EL (cell line): ENCODE measurements at places on chromosomes 6 and 20.

GRCh38 chr20:44159711-44160110, 27.3 kb downstream of the JPH2 start:
- DNase-seq = no peak

DNA sequence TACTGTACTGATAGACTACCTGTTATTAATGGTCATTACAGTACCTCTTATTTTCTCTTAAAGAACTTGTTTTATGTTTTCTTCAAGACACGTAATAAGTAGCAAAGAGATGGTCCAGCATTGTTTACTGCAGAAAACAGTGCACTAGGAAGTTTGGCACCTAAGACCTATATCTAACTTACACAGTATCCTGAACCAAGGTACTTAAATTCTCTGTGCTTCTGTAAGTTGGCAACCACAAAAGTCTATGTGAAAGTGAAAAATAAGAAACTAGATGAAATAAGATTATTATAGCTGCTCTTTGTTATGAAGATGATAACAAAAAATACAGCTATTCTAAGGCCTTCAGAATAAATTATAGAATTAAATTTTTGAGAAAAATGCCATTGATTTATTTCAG, 411.7 kb upstream of the SOX4 start:
- no peak for DNase-seq

GRCh38 chr6:36633915-36634314, 39.8 kb downstream of the SRSF3 start:
- DNase-seq = peak; percentile 50

DNA sequence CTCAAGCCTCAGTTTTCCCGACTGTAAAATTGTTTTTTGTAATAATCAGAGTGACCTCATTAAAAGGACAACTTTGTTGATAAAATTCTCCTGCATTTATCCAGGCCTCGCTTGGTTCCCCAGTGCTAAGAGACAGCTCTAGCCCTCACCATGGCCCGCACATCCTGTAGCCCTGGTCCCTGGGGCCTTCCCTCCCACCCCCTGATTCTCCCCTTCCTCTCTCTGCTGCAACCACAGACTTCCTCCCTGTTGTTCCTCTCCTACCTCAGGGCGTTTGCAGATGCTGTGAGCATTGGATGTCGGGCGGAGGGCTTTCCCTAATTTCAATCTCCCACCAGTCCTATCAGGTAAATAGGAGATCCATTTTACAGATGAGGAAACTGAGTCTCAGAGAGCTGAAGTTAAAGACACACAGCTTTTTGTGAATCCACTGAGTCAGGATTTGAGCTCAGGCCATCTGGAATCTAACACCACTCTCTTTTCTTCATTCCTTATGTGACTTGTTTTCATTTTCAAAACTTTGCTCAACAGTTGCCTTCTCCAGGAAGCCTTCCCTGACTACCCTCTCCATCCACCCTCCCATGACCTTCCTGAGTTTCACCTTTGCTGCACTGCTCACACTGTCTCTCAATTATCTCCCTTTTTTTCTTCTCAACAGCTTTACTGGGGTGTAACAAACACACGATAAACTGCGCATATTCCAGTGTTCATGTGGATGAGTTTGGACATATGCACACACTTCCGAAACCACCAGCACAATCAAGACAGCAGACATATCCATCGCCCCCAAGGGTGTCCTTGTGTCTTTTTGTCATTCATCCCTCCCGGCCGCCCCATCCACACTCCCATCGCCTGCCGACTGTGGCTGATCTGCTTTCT, 107.1 kb downstream of the CEBPB start:
- no peak for DNase-seq

DNA sequence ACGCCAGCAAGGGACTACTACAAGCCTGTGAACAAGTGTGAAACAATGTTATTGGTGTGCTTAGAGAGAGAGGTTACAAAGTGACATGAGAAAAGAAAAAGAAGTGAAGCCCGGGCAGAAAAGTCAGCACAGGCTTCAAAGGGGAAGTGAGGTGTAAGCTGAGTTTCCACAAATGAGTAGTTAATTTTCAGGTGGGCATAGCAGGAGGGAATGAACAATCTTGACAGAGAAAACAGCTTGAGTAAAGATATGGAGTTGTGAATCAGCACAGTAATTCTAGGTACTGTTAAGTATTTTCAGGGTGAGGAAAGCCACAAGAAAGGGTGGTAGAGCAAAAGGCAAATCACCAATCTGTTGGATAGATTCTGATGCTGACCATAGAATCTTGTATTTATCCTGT, 4.3 kb downstream of the KCNQ5 start:
- no peak for DNase-seq

GRCh38 chr6:125868678-125869395, 78.1 kb downstream of the NCOA7 start:
- no peak for DNase-seq

DNA sequence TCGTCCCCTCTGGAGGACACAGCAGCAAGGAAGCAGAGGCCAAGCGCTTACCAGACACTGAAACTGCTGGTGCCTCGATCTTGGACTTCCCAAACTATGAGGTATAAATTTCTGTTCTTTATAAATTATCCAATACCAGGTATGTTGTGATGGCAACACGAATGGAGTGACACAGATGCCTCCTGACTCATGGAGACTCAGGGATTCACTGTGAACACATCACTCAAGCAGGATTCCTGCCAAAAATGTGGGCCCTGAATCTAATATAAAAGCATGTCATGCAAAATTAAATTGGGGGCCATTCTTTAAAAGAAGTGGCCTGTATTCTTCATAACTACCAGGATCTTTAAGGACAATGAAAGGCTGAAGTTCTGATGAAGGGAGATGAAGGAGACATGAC, 52.5 kb upstream of the SLC22A23 start:
- peak; percentile 44 for DNase-seq

DNA sequence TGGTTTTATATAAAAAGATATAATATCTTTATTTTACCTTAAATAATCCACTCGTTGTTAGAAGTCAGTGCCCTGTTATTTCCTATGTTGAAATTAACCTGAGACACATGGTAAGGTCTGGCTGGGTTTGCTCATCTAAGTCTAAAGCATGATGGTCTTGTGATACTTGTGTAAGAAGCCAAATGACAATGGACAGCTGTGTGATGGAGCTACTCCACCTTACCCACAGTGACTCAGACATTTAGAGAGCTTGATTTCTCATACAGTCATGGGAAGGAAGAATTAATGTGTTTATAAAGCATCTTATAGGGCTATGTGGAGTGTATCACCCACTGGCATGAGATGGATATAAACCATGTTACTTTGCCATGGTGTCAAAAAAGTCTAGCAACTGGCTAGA, 11.7 kb downstream of the CTCFL start:
- DNase-seq = no peak

DNA sequence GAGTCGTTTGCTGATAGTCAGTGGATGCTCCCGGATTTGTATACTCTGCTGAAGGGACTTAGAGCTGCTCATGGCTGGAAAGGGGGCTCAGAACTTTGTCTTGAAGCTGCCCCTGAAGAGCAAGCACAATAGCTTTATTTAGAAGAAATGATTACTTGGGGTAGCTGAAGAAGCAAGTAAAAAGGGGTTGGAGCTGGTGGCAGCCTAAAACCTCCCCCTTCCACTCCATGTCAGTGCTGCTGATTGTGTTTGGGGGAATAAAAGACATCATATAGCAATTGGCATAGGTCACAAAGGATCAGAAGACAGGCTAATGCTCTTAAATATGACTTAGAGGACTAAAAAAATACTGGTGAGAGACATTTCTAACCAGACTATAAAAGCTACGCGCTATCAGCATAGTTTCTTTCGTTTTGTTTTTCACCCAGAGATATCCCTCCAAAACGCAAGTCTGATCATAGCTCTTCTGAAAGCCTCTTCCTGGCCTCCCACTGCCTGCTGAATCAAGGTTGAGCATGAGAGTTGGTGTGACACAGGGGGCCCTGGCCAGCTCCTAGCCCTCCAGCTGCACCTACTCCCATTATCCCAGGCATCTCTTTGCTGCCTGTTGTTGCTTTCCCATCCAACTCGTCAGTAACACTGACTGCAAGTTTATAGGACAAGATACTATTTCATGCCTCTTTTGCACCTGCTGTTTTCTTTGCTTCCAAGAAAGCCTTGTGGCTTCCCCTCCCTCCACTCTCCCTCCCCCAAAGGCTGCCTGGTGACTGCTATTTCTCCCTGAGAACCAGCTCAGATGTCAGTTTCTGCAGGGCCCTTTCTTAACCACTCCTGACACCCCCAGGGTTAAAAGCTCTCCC, 33.9 kb upstream of the SGK1 start:
- DNase-seq = no peak
